ENCODE measurements at places on chromosomes 4 and X.
A peak's percentile ranks its signal among the peaks of the same experiment; 100 is the strongest.

GRCh38 chr4:164012396-164013027, 518.0 kb downstream of the TMA16 start:
- DNase-seq = peak; percentile 0

DNA sequence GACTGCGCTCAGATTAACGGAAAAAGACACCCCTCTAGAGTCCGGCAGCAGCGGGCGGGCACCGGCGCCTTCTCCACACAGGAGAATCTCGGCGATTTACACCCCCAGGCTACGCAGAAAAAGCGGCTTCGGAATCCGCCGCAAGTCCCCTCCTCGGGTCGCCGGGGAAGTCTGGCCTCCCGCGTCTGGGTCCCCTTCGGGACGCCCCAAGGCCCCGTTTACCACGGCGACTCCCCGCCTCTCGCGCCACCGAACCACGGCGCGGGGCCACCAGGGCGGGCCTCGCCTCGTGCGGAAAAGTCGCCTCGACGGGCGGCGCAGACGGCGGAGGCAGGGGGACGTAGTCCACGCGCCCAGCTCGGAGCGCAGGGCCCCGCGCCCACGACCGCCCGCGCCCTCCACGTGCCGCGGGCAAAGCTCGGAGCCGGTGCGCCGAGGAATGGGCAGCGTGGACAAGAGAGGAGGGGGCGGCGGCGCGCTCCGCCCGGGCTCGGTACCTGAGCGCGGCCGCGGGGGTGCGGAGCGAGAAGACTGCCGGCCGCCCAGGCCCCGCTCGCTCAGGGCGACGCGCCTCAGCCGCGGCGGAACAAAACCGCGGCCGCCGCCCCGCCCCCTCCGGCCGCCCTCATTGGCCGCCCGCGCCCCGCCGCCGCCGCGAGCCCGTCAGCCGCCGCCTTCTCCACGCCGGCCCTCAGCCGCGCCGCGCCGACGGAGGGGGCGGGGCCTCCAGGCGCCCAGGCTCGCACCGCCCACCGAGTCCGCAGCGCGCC, at the start of gene FAM53A:
Gene FAM53A (minus strand): TSS at position 578 of the 770 bp plus-strand sequence. CDS start 15,572 bp downstream, outside the sequence.
- no peak for DNase-seq

- no peak for DNase-seq
Observed at GRCh38 chr4:162683659-162684370, 482.9 kb downstream of the NAF1 start.

GRCh38 chr4:13816472-13816871, 188.9 kb upstream of the BOD1L1 start:
- no peak for DNase-seq

DNA sequence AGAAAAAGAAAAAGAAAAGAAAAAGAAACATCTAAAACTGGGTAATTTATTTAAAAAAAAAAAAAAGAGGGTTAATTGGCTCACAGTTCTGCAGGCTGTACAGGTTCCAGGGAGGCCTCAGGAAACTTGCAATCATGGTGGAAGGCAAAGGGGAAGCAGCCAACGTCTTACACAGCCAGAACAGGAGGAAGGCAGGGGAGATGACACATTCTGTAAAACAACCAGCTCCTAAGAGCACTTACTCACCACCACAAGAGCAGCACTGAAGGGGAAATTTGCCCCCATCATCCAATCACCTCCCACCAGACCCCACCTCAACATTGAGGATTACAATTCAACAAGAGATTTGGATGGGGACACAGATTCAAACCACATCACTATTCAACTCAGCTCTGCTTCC, 36.8 kb upstream of the TMEM184C start:
- no peak for DNase-seq

DNA sequence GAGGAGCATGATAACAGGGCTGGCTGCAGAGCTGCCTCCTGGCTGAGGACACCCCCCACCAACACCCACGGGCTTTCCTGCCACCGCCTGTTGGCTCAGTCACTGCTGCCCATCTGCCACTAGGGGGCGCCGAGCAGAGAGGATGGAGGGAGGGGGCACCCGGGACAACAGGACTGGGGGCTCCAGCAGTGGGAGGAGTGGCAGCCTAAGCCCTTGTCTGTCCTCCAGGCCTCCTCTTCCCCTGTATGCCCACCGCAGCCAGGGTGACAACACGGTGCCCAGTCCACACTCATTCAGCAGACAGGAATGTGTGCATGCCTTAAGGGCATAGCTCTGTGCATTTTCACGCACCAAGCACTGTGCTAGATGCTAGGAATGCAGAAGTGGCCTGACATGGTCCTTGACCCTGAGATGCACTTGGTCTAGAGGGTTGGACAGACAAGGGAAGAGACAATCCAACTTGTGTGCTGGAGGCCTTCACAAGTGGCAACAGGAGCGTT, 149.9 kb downstream of the AMMECR1 start:
- no peak for DNase-seq

GRCh38 chr4:169583563-169583962, 28.8 kb downstream of the NEK1 start:
- DNase-seq = no peak

- DNase-seq = no peak
Observed at GRCh38 chr4:169361756-169362155, 91.0 kb upstream of the SH3RF1 start.

DNA sequence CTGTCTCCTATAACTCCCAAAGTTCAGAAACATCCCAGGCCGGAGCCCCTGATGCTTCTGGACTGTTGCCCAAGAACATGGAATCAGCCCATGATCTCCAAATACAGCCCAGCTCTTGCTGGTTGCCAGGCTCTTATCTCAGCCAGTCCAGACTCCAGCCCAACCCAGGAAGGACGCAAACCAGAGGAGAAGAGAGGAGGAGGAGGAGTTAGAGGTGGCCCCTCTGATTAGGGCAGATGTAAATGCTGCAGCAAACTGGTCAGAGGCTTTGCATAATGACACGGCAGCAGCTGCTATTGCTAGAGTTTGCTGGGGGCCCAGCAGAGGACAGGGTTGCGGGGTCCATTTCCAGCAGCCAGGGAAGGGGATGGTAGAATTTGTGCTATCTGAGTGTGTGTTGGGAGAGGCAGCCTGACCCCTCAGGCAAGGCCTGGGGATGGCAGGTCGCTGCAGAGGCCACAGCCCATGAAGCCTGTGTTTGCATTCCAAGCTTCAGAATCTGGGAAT, 4.2 kb upstream of the OTUD5 start:
- DNase-seq = no peak

GRCh38 chrX:8341814-8342590, 122.6 kb upstream of the VCX3B start:
- no peak for DNase-seq

DNA sequence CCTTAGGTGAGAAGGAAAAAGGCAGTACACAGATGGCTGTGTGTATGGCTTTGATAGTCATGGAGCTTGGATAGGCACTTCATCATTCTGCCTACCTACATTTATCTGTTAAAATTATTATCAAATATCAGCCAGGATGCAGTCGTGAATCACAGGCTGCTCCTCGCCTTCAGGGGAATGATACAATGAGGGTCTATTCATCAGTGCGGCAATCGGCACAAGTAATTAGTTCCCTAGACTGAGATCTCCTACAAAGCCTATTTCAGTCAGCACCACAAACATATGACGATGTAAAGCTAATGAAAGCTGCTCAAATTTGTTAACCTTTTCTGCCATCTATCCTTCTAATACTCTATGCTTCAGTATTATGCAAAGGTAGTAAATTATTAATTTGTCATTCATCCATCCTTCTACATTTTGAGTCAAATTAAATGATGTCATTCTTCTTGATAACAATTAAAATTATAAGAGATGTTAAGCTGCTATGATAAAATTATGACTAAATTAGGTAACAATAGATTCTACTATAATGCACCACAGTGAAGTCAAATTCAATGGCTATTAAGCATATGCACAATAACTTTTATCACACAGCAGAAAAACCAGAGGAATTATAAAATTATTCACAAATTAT, 19.0 kb downstream of the MAB21L2 start:
- no peak for DNase-seq

- no peak for DNase-seq
Observed at GRCh38 chr4:2829933-2830451, 13.7 kb upstream of the ADD1 start.

GRCh38 chr4:72860766-72861165, 208.8 kb downstream of the COX18 start:
- DNase-seq = no peak

DNA sequence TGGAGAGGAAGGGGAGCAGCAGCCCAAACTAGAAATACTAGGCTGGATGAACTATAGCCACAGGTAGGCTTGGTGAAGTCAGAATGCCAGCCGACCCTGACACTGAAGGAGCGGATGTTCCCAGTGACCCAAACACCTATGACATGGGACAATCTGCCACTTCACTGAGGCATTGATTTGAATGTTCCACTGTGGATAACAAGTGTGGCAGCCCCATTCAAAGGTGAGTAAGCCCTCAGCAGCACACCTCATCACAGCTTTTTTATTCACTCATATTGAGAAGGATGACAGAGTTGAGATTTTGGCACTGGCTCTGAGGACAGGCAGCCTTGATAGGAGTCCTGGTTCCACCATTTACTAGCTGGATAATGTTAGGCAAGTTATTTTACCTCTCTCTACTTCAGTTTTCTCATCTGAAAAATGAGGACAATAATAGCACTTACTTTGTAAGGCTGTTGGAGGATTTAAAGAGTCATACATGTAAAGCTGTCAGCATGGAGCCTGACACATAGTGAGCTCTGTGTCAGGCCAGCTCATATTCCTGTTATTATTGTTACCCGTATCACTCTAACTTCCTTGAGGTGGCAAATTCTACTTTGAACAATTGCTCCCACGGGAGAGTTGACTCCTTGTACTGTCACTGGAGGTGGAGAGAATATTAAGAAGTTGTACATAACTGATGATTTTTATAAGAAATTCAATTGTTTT, 114.6 kb downstream of the RASL11B start:
- DNase-seq = no peak

- no peak for DNase-seq
Observed at GRCh38 chr4:108636246-108636645, 14.2 kb upstream of the OSTC start.

DNA sequence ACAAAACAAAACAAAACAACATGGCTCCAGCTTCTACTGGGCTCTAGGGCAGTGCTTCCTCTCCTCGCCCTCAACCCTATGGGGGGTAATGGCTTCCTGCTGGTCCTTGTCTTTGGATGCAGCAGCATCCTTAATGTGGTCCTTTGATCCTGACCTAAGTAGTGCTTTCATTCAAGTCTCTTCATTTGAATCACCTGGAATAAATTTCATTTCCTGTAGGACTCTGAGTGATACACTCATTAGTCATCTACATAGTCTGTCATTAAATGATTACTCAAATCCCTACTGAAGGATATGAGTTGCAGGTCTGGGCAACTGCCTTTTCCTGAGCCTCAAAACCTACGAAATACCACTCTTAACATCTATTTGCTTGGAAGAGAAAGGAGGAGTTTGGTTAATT, 54.5 kb downstream of the RHOH start:
- no peak for DNase-seq

GRCh38 chr4:78592088-78592783, 40.7 kb downstream of the ANXA3 start:
- no peak for DNase-seq
